ENCODE measurements at places on chromosomes 16 and 17.

- DNase-seq = no peak
Observed at GRCh38 chr17:43324205-43324893, 74.4 kb upstream of the ARL4D start.

DNA sequence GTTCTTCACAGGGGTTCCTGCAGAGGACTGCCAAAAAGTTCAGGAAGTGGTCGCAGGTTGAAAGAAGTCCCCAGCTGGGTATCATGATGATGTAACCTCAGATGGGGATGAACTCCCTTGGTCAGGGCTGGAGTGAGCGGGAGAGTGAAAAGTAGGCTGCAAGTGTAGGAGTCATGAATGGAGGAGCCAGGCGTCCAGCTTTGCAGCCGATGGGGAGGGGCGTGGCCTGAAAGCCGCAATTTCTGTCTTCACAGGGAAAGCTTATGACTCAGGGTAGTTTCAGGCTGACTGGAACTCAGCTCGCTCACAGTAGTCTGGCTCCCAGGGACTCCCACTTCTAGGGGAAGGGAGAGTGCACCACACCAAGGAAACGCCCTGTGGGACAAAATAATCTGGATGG lies 70.0 kb upstream of the HS3ST3A1 start:
- no peak for DNase-seq

- no peak for DNase-seq
Observed at GRCh38 chr16:81106826-81107503, 10.8 kb upstream of the GCSH start.

- no peak for DNase-seq
Observed at GRCh38 chr16:19837331-19837980, 47.2 kb downstream of the GPRC5B start.

DNA sequence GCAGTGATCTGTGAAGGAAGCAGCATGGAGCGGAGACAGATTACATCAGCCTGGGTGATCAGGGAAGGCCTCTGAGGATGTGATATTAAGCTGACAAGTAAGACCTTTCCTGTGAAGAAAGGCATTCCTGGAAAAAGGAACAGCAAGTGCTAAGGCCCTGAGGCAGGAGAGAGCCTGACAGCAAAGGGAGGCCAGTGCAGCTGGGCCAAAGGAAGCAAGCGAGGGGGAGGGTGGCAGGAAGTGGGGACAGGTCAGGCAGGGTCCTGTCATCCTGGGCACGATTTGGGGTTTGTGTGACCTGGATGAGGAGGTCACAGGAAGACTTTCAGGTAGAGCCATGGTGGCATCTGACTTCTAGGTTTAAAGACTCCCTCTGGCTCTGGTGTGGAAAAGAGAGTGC lies 12.3 kb downstream of the CPNE2 start:
- no peak for DNase-seq

DNA sequence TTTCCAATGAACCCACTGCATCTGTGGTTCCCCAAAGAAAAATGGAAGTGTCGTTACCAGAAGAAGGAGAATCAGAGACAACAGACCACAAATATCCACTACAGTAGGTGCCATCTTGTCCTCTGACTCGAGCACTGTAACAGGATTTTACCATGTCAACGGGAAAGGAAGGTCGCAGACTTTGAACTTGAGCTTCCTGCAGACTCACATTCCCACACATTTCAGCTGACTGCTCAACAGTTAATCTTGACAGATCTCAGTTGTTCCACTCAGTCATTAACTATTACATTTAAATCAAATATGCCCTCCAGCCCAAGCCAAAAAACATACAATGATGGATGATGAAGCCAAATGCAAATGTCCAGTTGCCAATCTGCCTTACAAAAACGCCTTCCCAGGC lies 37.0 kb downstream of the GAS7 start:
- DNase-seq = no peak

DNA sequence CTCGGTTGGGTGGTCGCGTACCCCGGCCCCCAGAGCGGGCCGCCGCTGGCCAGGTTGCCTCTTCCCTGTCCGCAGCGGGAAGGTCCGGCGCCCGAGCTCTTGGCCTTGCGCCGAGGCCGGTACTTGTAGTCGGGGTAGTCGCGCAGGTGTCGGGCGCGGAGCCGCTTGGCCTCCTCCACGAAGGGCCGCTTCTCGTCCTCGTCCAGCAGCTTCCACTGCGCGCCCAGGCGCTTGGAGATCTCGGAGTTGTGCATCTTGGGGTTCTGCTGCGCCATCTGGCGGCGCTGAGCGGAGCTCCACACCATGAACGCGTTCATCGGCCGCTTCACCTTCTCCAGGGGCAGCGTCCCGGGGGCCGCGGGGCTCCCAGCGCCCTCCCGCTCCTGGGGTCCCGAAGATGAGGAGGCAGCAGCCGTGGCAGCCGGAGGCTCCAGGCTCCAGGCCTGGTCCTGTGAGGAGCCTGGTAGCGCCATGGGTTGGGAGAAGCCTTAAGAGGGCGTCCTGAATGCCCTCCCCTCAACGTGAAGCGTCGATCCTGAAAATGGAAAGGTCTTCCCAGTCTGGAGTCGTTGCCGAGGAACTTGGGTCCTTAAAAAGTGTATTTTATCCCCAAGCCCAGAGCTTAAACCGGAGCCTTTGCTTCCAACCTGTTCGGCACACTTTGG lies 558 bp downstream of the SOX15 start:
- DNase-seq = no peak

GRCh38 chr16:84889066-84889465 lies 69.3 kb downstream of the CRISPLD2 start:
- no peak for DNase-seq

GRCh38 chr16:11224096-11224893 lies 31.7 kb downstream of the SOCS1 start:
- DNase-seq = peak; percentile 85

GRCh38 chr16:50288920-50289319 lies 22.6 kb downstream of the ADCY7 start:
- DNase-seq = no peak

- no peak for DNase-seq
Observed at GRCh38 chr17:34993031-34993430, 12.7 kb downstream of the LIG3 start.

GRCh38 chr17:81528651-81529436 lies 667 bp downstream of the FSCN2 start:
- no peak for DNase-seq

DNA sequence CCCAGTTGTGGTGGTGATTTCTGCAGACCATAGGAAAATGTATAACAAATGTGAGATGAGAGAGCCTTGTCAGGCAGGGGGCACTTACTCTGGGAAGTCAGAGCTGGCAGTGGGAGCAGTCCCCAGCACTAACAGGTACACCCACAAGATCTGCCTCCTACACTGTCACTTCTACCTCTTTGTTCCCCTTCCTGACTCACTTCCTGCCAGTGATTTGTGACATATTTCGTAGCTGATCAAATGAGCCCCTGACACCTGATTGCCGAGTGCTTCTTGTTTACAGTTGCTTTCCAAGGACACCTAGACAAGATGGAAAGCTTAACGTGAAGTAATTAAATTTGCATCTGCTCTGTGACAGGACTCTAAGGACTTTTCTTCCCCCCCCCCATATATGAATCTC lies 40.5 kb downstream of the FTO start:
- DNase-seq = peak; percentile 32

DNA sequence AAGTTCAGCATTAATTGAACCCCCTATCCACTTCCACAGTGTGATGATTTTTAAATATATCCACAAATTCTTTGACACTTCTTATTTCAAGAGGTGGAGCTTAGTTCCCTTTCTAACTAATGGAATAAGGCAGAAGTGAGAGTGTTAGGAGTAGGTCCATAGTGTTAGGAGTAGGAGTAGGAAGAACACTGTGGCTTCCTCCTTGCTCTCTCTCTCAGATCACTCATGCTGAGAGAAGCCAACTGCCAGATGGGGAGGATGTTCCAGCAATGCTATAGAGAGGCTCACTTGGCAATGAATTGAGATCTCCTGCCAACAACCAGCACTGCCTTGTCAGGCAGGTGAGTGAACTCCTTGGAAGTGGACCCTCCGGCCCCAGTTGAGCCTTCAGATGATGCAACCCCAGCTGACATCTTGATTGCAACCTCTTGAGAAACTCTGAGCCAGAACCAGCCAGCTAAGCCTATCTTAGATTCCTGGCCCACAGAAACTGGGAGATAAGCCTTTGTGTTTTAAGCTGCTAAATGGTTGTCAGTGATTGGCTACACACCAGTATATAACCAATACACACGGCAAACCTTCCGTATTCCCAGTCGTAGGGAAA lies 44.3 kb downstream of the SPECC1 start:
- DNase-seq = no peak

GRCh38 chr17:82236142-82236971 lies 7.5 kb downstream of the SLC16A3 start:
- DNase-seq = peak; percentile 72

- DNase-seq = no peak
Observed at GRCh38 chr17:46817901-46818209, 637 bp downstream of the WNT3 start.

DNA sequence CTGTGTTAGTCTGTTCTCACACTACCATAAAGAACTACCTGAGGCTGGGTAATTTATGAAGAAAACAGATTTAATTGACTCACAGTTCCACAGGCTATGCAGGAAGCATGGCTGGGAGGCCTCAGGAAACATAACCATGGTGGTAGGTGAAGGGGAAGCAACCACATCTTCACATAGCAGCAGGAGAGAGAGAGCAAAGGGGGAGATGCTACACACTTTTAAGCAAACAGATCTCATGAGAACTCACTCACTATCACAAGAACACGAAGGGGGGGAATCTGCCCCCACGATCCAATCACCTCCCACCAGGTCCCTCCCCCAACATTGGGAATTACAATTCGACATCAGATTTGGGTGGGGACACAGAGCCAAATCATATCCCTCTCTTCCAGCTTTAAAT lies 31.8 kb upstream of the NXPH3 start:
- no peak for DNase-seq

- DNase-seq = no peak
Observed at GRCh38 chr17:34206569-34206968, 48.5 kb upstream of the CCL2 start.

DNA sequence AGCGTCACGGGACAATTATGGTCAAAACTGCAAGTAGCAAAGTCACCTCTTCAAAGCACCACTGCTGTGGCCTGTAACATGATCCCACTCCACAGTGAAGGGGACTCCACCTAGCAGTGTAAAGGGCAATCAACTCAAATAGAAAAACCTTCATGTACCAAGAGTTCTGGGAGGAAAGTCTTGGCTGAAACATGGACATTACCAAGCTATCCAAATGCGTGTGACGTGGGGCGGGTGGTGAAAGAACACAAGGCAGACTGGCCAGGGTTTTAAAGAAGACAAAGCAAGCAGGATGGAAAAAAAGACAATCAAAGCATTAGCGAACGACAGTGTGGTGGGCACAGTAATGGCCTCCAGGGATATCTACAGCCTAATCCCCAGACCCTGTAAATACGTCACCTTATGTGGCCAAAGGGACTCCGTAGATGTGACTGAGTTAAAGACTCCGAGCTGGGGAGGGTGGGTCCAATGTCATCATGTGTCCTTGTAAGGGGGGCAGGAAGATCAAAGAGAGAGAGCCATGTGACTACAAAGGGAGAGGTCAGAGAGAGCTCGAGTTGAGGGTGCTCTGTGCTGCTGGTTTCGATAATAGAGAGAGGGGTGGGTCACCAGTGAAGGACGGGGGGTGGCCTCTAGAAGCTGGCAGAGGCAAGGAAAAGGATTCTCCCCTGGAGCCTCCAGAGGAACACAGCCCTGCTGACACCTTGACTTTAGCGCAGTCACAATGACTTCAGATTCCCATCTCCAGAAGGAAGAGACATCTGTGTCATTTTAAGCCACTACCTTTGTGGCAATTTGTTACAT lies 6.0 kb downstream of the HSDL1 start:
- peak; percentile 51 for DNase-seq

DNA sequence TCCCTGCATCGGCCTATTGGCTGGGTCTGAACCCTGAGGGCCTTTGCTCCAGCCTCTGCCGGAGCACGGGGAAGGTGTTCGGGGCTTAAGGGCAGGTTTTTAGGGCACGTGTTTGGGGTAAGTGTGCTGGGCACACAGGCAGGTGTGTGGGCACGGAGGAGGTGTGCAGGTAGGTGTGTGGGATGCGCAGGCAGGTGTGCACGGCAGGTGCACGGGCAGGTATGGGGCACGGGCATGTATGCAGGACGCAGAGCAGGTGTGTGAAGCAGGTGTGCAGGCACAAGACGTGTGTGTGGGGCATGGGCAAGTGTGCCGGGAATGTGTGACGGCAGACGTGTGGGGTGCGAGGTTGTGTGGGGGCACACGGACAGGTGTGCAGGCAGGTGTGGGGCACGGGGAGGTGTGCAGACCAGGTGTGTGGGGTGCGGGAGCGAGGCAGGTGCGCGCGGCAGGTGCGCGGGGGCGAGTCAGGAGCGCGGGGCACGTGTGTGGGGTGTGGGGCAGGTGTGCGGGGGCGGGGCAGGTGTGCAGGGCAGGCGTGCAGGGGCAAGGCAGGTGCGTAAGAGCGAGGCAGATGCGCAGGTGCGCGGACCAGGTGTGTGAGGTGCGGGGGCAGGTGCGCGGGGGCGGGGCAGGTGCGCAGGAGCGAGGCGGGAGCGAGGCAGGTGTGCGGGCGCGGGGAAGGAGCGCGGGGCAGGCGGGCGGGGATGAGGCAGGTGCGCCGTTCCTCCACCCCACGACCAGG lies 28.6 kb upstream of the METRNL start:
- no peak for DNase-seq

- no peak for DNase-seq
Observed at GRCh38 chr16:18049547-18050133, 286.9 kb downstream of the NPIPA8 start.

GRCh38 chr16:1991588-1991947 lies 1.8 kb downstream of the SYNGR3 start:
- DNase-seq = no peak

DNA sequence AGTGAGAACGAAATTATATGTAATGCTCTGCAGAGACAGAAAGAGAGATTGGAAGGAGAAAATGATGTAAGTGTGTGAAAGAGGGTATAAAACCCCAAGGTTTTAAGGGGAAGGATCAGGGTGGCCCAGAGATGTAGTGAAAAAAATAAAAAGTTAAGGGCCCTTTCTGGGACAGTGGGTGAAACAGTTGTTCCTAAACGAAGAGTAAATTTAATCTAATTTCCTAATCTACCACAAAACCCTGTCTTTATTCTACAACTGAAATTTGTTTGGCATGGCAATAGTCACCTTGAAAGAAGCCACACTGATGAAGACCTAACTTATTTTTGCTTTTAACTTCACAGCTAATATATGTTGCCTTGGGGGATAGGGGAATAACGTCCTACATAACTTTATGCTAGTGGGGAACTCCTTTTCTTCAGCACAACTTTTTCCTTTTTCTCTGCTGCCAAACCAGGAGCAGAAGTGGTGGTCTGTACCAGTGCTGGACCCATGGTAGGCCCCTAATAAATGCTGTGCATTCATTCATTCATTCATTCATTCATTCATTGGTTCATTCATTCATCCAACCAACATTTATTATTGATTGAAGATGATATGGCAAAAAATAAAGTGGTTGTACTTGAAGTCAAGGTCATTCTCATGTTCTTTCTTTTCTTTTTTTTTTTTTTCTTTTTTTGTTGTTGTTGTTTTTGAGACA lies 25.4 kb downstream of the CALCOCO2 start:
- no peak for DNase-seq

DNA sequence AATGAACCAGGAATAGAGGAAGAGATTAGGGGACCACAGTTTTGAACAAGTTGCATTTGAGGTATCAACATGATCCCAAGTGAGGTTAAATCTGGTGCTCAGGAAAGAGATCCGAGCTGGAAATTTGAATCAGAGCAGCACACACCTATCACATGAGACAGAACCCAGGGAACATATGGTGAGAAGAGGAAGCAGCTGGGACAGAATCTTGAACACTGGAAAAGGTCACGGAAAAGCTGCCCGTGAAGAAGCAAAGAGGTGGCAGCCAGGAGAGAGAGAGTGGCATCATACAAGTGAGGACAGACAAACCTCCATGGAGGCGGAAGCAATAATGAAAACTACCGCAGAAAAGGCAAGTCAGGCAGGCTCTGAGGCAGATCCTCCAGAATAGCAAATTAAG lies 36.1 kb downstream of the USP31 start:
- DNase-seq = no peak

GRCh38 chr17:8776881-8777280 lies 18.5 kb upstream of the SPDYE4 start:
- DNase-seq = peak; percentile 76

Measured in KBM-7 (cell line).